ENCODE measurements at places on chromosomes 3 and 15.

GRCh38 chr15:63221346-63221745, 31.9 kb downstream of the RAB8B start:
- no peak for DNase-seq

DNA sequence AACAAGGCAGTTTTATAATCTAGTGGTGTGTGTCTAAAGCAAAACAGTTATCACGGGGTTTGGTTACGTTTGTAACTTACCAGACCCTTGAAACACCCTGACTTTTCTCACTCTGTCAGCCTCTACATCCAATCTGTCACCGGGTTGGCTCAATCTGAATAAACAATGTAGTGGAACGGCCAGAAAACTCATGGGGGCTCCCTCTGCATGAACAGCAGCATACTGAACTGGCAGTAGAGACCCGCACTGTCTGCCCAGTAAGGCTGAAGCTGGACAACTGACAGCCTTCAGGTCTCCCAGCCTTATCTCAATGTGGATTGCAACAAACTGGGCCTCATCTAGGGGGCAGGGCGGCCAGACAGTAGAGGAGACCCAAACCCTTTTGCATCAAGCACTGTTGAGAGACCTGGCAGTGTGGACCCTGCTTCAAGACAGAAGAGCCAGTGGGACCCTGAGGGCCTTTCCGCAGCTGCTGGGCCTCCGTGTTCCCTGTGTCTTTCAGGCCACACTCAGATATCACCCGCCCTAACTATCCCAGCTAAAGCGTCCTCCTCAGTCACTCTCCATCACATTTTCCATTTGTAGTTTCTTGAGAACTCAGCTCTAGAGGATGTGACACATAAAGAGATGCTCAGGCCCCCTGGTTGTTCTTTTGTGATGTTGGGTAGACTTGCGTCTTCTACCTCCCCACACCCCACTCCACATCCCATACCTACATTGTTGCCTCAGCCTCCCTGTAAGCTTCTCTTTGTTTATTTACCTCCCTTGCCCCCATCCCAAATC, 181.2 kb upstream of the NR2E3 start:
- no peak for DNase-seq

DNA sequence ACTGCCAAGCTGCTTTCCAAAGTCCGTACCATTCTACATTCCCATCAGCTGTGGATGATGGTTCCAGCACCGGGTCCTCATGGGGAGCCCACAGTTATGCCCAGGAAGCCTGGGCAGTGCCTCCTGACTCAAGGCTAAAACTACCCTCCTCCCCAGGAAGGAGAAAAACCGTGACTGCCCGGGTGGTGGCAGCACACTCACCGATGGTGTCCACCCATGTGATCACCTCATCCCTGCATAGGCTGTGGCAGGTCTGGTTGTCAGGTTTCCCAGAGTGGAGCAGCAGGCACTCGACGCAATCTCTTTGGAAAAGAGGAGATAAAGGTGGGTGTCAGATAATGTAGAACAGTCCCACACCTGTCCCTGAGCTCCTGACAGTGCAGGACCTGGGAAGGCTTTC, 38.6 kb downstream of the UMPS start:
- peak; percentile 64 for DNase-seq

- no peak for DNase-seq
These were observed 1159.6 kb upstream of the EPHA6 start for GRCh38 chr3:95654570-95655362.

DNA sequence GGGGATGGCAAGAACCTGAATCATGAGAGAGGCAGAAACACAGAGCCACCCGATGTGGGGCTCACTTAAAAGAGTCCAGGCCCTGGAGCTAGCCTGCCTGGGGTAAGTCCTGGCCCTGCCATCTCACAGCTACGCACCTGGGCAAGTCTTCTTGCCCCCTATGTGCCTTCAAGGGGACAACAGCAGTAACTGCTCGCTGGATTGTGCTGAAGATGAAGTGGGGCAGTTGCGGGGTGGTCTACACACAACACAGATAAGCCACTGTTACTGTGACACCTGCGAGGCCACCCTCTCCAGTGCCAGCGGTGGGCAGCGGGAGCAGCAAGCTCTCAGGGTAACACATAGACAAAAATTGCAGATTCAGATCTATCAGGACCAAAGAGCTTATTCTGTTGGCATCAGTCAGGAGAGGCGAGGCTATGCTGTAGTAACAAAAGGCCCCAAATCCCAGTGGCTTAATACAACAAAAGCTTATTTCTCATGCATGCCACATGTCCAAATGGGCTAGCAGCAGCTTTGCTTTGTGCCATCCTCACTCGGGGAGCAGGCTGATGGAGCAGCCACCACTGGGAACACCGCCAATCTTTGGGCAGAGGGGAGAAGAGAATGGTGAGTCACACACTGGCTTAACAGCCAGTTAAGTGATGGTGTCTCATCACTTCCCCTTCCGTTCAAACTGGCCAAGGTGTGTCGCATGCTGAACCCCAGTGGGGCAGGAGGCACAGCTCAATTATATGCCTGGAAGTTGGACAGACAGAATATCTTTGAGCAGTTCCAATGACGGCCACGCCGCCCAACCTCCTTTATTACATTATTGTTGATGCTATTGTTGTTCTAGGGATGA, 78.3 kb downstream of the WNT7A start:
- peak; percentile 34 for DNase-seq

DNA sequence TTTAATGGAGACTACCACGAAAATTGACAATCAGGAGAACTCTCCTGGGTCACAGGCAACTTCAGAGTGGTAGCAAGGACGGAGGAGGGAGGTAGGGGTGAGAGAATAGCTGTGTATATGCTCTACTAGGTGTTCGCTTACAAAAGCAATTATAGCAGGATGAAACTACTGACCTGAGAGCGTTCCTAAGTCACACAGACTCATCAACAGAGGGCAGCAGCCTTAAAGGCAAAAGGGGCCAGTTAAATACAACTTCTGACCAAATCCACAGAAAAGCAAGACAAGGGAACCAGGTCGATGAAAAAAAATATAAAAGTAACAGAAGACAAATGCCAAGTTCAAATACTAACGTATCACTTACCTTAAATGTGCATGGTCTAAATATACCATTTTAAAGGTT, 894.6 kb downstream of the PLOD2 start:
- no peak for DNase-seq

DNA sequence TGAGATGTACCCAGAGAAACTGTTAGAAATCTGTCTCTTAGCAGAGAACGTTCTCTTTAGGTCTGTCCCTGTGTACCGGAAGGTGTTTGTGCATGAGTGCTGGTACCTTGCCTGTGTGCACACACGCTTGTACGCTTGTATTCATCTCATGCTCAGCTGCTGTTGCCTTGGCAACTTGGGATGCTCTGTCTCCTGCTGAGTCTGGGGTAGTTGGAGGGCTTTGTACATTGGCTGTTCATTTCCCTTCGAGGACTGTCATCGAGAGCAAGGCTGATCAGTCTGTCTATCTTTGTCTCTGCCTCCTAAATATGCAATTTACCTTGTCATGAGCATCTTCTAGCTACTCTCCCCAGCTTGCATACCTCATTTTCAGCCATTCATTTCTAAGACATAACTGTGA, 147.2 kb downstream of the SLCO3A1 start:
- no peak for DNase-seq

DNA sequence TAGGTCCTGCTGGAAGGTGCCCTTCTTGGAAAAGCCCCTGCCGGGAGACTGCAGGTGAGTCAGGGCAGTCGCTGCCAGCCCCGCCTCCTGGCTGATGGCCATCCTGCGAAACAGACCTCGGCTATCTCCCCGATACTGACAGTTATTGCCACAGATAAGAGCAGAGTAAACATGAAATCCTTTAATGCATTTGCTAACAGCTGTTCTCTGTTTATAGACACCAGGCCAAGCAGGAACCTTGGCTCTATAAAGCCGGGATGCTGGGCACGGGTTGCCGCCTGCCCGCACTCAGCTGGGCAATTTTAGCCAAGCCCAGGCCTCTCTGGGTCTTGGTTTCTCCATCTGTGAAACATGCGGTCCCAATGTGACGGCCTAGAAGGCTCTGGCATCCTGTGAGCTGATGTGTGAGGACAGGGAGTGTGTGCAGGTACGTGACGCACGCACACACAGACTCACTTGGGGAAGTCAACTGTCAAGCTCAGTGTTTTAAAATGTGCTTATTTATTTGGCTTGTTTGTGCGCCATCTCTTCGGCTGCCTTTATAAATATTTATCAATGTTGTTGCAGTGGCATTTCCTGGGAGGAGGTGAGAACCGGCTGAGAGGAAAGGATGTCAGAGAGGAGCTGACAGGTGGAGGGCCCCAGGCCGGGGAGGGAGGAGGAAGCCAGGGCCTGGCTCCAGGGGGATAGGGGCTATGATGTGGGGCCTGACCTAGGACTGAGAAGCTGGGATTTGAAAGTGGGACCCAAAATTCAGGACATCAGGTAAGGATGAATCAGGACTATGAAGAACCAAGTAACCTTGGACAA, 50.8 kb upstream of the PRR23E start:
- no peak for DNase-seq

- DNase-seq = no peak
These were observed 42.8 kb upstream of the PLOD2 start for GRCh38 chr3:146203776-146204175.

DNA sequence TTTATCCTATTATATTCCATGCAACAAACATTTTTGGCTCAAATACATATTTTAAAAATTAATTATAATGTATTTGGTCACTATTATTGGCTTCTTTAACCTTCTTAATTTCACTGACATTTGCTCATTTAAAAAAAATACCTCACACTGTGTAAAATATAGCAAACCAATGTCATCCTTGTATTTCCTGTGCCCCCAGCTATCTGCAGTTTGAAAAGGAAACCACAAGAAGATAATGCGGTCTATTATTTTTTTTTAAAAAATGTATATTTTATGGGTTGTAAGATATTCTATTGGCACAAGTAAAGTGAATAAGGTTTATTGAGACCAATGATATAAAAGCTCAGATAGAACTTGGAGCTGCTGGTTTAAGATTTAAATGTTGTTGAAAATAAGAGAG, 904.2 kb downstream of the SI start:
- DNase-seq = peak; percentile 58

DNA sequence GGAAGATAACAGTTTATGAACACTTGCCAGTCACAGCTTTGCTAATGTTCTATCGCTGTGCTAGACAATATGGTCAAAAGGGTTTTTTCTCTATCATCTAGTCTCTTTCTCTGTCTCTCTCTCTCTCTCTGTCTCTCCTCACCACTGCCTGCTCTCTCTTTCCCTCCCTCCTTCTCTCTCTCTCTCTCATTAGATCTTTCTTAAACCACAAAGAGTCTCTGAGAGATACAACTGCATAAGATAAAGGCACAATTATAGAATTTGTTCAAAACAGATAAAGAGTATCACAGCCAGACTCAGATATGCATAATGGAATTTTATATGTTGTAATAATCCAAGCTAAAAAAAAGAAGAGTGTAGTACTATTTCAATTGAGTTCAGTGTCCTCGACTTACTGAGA, 258.4 kb downstream of the MECOM start:
- peak; percentile 70 for DNase-seq

DNA sequence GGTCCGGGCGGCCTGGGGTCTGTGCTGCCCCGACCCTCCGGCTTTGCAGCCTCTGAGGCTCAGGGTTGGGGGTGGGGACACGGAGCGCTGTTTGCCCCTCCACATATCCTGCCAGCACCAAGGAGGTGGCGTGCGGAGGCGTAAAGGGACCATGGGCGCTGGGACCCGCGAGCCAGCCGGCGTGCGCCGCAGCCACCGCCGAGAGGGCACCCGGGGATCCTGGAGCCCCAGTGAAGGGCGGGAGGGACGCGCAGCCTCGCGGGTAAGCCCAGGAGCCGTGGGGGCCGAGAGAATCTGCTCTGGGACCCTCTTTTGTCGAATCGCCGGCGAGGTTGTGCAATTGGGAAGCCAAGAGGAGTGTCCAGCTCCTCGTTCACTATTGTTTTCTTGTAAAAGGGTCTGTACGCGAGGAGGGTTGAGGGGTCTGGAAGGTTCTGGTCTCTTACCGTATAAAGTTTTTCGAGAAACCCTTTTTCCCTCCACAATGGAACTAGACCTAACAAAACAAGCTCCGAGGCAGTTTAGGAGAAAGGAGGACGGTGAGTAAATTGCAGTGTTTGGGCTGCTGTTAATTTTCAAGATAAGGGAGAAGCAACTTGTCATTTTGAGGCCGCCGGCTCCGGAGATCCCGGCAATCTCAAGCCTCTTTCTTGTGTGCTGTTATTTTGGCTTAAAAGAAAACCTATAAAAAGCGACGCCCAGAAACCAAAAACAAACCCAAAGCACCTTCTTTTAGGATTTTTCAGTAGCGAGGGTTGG, 29.9 kb upstream of the ST3GAL6 start:
- peak; percentile 56 for DNase-seq

DNA sequence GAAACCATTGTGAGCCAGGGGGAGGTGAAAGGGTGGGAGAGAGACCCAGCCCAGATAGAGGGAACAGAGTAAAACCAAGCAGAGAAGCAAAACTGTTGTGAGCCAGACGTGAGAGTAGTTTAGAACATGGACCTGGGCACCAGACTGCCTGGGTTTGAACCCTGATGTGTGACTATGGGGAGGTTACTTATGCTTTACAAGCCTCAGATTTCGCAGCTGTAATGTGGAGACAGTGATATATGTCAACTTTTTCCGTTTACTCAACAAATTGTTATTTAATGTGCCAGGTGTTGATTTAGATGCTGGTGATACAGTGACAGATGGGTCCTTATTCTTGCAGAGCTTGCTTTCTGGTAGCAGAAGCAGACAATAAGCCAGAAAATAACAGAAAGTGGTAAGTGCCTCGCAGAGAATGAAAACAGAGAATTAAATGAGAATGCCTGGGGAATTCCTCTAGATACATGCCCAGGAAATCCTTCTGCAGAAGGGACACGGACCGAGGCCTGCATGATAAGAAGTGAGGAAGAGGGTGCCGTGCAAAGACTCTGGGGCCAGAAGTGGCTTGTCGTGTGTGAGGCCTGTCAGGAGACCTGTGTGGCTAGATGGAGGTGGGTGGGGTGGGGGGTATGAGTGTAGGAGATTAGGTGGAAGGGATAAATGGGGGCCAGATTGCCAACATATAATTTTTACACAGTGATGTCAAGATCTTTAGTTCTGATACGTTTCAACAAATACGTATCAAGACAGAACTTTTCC, 15.0 kb downstream of the KAT2B start:
- peak; percentile 49 for DNase-seq

- DNase-seq = peak; percentile 39
These were observed 12.3 kb upstream of the P2RY14 start for GRCh38 chr3:151290673-151291072.

DNA sequence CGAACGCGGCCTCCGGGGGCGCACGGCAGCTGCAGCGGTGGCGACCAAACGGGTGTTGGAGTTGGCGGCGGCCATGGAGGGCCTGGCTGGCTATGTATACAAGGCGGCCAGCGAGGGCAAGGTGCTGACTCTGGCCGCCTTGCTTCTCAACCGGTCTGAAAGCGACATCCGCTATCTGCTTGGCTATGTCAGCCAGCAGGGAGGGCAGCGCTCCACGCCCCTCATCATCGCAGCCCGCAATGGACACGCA, 725 bp downstream of the FEM1B start:
- no peak for DNase-seq

- no peak for DNase-seq
These were observed 3.0 kb upstream of the TLNRD1 start for GRCh38 chr15:80997692-80998091.

DNA sequence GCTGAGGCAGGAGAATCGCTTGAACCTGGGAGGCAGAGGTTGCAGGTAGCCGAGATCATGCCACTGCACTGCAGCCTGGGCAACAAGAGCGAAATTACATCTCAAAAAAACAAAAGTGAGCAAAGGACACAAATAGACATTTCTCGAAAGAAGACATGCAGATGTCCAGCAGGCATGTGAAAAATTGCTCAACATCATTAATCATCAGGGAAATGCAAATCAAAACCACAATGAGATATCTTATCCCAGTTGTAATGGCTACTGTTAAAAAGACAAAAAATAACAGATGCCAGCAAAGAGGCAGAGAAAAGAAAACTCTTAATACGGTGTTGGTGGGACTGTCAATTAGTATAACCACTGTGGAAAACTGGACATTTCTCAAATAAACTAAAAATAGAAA, 20.9 kb downstream of the ASB7 start:
- peak; percentile 15 for DNase-seq

Data from hematopoietic multipotent progenitor cell treated with erythropoietin and hydrocortisone succinate and interleukin-3 and kit ligand, for 4 days (in vitro differentiated cells).